ENCODE measurements at places on chromosomes 3 and 15.
A peak's percentile ranks its signal among the peaks of the same experiment; 100 is the strongest.

DNA sequence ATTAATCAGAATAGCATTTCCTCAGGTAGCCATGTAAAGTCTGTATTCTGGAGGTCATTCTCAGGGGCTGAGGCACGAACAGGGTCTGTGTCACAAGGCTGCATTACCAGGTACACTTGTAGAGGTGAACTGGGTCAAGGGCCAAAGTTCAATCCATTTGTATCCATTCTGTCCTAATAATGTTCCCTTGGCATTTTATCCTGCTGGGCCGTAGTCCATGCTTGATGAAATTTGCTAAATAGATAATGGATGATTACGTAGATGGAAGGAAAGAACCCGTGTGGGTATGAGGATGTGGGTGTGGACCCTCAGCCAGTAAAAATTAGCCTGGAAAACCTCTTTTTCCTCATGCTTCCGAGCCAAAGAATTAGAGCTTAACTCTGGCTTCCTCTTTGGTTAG lies 785.9 kb downstream of the GRM7 start:
- DNase-seq = no peak

GRCh38 chr3:27758083-27758482 lies 36.0 kb upstream of the EOMES start:
- DNase-seq = no peak

DNA sequence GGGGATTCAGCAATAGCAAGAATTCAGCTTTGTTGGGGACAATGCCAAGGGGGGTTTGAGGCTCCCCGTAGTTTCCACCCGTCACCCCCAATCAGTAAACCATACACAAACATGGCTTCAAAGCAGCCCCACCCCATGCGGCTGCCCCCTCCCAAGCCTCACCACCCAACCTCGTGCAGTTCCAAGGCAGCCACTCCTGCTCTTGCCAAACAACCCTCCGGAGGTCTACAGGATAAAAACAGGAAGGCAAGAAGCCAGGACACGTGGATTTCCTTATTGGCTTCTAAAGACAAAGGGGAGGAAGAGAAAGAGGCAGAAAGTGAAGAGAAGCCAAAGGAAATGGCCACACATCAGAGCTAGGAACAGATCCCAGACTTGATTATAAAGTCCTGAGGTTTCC lies 121.1 kb downstream of the SHQ1 start:
- DNase-seq = no peak

GRCh38 chr3:59085976-59086375 lies 36.2 kb upstream of the CFAP20DC start:
- no peak for DNase-seq

GRCh38 chr15:46751303-46751702 lies 966.0 kb upstream of the SEMA6D start:
- no peak for DNase-seq

DNA sequence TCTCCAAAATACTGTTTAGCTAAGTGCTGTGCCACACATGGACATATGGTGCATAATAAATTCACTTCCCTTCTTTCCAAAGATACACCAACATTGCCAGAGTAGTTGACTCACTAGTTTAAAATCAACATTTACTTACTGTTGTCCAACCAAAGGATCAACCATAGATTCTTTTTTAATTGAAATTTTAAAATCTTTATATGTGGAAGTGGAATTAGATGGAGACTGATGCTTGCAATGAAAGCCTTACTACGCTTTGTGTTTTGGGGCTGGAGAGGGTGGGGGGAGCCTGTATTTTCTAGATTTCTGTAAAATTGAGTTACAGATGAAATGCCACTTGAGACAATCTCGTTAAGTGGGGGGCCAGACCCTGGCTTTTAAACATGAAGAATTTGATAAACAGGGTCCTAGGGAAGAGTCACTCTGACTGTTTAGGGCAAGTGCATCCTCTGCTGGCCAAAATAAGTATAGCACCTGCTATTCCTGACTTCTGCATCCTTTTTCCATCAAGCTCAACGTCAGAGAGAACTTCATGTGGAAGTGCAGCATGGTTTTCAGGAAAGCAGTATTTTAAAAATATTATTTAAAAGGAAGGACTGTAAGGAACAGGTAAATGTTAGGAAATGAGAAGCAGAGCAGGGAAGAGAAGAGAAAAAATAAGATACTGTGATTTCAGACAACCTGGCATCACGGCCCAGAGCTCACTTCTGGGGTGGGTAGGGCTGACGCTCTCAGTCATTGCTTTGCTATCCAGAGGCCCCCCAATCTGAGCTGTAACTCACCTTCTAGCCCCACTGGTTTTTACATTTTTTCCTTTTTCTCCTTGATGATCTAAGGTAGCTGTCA lies 76.7 kb downstream of the BOC start:
- DNase-seq = peak; percentile 90

GRCh38 chr3:119819806-119820205 lies 37.9 kb downstream of the NR1I2 start:
- no peak for DNase-seq

GRCh38 chr3:66227915-66228314 lies 7.1 kb downstream of the SLC25A26 start:
- DNase-seq = no peak

- DNase-seq = no peak
These were observed 51.6 kb downstream of the CRTAP start for GRCh38 chr3:33165372-33165771.

- peak; percentile 82 for DNase-seq
These were observed 69.6 kb downstream of the ASB7 start for GRCh38 chr15:100671858-100672543.

GRCh38 chr3:79604681-79605080 lies 163.1 kb downstream of the ROBO1 start:
- DNase-seq = no peak

DNA sequence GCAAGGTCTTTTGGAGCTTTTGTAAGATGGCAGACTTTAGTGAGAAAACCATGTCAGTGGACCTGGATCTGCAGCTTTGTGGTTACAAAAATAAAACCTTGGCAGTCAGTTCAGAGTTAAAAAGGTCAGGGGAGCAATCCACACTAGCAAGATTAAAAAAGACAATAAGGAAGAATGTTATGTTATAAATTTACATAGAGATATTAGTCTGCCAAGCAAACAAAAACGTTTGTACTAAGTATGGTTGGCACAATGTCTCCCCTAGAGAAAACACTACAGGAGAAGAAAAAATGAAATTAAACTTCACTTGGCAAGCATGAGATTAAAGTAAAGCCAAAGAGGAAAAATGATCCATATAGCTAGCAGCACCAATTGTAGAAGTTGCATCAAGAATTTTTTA lies 205.0 kb downstream of the LSAMP start:
- no peak for DNase-seq

DNA sequence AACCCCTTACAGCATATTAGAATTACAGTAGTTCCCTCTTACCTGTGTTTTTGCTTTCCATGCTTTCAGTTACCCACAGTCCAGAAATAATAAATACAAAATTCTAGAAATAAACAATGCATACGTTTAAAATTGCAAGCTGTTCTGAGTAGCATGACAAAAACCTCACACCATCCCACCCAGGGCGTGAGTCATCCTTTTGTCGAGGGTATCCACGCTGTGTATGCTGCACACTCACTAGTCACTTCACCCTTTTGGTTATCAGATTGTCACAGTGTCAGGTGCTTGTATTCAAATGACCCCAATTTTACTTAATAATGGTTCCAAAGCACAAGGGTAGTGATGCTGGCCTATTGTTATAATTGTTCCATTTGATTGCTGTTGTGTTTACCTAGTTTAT lies 72.5 kb upstream of the P3H2 start:
- no peak for DNase-seq

DNA sequence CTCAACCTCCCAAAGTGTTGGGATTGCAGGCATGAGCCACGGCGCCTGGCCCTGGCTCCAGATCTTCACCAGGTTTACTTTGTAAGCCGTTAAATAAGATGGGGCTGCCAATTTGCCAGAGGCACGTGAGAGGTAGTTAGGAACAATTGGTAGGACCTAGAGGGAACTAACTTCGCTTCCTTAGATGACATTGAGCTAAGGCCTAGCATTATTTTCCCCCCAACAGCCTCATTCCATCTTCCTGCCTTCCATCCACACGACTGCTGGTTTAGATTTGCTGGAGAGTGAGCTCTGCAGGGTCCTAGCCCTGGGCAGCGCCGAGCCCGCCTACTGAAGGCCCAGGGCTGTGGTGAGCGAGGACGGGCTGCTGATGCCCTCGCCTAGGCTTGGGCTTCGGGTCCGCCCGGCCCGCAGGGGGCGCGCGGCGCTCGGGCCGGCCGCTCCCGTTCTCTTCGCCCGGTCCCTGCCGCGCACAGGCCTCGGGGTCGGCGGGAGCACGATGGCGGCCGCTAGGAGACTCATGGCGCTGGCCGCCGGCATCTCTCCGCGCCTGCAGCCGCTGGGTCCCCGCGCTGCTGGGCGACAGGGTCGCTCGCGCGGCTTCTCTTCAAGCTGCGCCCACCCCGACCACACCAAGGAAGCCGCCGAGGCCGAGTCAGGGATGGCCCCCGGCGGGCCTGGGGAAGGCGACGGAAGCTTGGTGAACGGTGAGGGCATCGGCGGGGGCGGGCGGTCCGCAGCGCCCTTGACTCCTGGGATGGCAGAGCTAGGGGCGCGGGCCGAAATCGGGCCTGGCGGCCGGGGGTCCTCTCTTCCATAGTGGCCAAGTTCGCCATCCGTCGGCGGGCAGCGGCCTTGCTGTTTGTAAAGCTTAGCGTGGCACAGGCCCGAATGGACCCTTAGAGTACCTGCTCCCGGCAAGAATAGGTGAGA lies 21.9 kb downstream of the DHX30 start:
- DNase-seq = peak; percentile 84

DNA sequence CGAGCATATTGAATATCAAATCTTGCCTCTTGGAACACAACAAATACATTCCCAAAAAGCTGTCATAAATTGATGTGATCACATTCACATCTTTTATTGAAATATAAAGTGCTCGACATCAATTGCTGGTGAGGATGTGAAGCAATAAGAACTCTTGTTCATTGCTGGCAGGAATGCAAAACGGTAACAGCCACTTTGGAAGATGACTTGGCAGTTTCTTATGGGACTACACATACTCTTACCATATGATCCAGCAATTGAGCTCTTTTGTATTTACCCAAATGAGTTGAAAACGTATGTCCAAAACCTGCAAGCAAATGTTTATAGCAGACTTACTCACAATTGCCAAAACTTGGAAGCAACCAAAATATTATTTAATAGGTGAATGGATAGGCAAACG lies 234.9 kb downstream of the CACNA2D3 start:
- DNase-seq = no peak

- DNase-seq = peak; percentile 76
These were observed 16.1 kb upstream of the LYSMD4 start for GRCh38 chr15:99749386-99749785.

GRCh38 chr15:75056036-75056435 lies 32.6 kb downstream of the PPCDC start:
- DNase-seq = no peak

DNA sequence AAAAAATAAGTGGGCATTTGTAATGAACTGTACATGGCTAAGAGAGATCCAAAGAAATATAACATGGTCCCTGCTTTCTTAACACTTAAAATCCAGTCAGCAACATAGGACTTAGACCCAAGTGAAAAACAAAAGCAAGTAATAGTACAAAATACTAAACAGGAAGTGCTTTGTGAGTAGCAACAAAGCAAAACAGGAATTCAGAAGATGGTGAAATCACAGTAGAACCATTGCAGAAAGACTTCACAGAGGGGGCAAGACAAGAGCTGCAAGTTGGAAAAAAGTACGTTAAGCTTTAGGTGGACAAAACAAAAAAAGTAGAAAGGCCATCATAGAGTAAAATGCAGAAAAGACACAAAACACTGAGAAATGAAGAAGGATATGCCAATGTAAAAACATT lies 116.0 kb downstream of the TBC1D5 start:
- DNase-seq = no peak

GRCh38 chr3:112086076-112086854 lies at the start of gene C3orf52:
C3orf52 (plus strand) TSS chr3:112086389; CDS start chr3:112086408, 19 bp downstream.
- peak; percentile 92 for DNase-seq

DNA sequence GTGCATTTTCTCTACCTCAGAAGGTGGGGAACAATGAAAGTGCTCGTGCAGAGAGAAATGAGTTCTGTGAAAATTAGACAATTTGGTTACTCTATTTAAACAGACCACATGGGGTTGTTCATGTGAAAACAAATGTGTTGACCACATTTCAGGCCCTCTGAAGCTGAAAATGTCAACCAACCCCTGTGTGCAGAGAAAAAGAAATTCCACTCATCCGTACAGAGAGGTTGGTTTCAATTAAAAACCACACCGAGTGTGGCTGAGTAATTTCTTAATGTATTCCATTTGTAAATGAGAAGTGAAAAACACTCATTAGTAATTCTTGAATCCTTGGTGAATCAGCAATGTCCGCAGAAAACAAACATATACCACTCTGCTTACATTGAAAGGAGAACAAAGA lies 46.9 kb upstream of the SLC7A14 start:
- no peak for DNase-seq

DNA sequence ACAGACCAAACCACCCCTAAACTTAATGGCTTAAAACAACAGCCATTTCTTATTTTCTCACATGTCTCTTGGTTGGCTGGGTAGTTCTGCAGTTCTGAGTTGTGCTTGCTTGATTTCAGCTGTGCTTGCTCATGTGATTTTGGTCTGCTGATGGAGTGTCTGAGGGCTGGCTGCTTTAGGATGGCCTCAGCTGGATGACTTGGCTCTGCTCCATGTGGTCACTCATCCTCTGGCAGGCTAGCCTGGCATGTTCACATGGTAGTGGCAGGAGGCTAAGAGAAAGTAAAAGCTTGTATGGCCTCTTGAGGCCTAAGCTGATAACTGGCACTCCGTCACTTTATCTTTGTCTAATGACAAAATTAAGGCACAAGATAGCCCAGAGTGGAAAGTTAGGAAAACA lies 4.1 kb downstream of the SV2B start:
- no peak for DNase-seq

GRCh38 chr3:142861926-142862325 lies 27.0 kb downstream of the PCOLCE2 start:
- DNase-seq = no peak

- no peak for DNase-seq
These were observed 65.5 kb upstream of the TJP1 start for GRCh38 chr15:29887721-29888120.
